ENCODE measurements at places on chromosomes 11 and 22.

DNA sequence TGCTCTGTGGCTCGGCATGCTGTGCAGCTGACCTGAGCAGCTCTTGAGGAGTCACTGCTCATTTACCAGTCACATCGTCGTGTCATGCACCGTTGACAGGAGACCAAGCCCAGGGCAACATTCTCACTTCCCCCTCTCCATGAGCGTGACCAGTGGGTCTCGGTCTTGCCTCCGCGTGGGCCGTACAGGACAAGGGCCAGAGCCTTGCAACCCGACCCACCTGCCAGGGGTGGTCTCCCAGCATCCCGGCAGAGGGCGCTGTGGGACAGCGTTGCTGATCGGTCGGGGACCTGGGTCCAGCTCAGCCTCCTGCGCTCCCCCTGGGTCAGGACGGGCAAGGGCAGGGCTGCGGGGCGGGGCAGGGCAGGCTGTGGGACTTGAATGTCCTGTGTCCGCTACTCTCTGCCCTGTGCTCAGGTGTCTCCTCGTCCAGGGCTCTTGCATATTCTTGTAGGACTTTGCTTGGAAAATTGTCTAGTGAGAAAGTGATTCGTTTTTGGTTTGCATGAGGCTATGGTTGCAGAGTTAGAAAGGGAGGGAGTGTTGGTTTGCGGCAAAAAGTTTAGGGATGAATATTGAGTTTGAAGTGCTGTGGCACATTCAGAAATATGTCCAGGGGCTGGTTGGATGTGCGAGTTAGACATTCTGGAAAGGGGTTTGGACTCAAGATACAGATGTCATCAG is 16.2 kb downstream of the EIF4G2 start:
- DNase-seq: no peak

GRCh38 chr11:78641541-78641940 is 66.9 kb upstream of the NARS2 start:
- no peak for DNase-seq

DNA sequence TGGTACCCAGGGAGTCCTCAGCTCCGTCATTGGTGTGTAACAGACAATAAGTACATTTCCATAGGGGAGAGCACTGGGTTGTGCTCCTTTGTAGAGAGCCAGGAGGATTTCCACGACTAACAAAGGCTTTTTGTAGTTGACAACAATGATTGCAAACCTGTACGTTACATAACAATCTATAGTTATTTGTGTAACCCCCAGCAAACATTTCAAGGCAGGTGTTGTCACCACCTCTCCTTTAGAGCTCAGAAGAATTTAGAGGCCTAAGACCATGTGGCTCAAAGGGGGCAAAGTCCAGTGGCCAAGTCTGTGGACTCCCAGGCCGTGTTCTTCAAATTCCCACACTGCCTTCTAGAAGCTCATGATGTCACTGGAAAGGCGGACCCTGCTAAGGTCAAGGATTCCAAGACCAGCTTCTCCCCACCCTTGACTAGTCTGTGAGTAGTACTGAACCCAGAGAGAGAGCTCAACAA is 15.8 kb downstream of the RPL27A start:
- DNase-seq: no peak

DNA sequence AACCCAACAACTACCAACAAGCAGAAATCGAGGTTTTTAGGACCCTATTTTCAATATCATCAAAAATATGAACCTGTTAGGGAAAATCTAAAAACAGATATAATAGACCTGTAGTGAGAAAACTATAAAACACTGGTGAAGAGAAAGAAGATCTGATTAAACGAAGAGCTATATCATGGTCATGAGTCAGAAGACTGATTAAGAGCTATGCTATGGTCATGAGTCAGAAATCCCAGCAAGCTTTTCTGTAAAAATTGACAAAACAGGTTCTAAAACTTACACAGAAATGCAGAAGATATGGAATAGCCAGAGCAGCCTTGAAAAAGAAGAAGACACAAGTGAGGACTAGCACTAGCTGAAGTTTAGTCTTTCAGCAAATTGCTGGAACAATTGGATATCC is 345.0 kb downstream of the TBC1D22A start:
- DNase-seq: peak; percentile 49

GRCh38 chr11:102552447-102553194 is 22.1 kb upstream of the MMP7 start:
- no peak for DNase-seq

GRCh38 chr11:9745411-9746211 is 81.7 kb downstream of the SWAP70 start:
- no peak for DNase-seq

GRCh38 chr11:27965559-27965958 is 142.4 kb downstream of the KIF18A start:
- no peak for DNase-seq

GRCh38 chr11:98710986-98711385 is 309.8 kb upstream of the CNTN5 start:
- no peak for DNase-seq

- peak; percentile 47 for DNase-seq
These were observed 126.0 kb downstream of the SYN3 start for GRCh38 chr22:32932176-32932575.

DNA sequence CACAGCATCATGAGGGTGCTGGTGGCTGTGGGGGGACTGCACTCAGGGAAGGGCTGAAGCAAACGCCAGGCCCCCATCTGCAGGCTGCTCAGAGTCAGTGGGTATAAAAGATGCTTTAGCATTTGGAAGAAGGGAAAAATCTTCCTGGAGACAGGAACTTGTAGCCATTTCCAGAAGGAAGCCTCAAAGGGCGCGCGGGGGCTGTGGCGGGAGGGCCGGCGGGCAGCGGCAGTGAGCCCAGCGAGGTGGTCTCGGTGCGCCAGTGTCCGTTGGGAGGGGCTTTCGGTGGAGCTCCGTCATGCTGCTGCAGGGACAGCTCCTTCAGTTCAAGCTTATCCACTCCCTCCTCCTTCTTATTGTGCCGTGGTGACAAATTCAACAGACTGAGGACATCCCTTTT is 63.0 kb upstream of the PITPNB start:
- DNase-seq: no peak

- DNase-seq: no peak
These were observed 2.1 kb downstream of the ZP1 start for GRCh38 chr11:60869451-60869825.

GRCh38 chr11:106683435-106683834 is 334.8 kb downstream of the GUCY1A2 start:
- no peak for DNase-seq

GRCh38 chr11:64519541-64519940 is 71.5 kb upstream of the SLC22A12 start:
- DNase-seq: no peak

DNA sequence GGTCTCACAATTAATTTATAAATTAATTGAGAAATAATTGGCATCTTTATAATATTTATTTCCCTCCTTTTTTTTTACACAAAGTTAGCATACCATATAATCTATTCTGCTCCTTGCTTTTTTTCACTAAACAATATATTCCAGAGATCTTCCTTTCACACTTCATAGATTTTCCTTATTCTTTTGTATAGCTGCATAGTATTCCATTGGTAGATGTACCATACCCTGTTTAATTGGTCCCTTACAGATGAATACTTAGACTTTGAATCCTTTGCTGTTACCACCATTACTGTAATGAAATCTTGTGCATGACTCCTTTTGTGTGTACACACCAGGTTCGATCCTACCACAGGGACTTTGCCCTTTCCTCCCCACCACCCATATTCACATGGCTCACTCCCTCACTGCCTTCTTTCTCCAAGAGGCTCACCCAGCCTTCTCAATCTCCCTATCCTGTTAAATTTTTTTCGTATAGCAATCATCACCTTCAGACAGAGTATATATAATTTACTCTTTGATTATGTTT is 48.9 kb downstream of the RBX1 start:
- DNase-seq: no peak

DNA sequence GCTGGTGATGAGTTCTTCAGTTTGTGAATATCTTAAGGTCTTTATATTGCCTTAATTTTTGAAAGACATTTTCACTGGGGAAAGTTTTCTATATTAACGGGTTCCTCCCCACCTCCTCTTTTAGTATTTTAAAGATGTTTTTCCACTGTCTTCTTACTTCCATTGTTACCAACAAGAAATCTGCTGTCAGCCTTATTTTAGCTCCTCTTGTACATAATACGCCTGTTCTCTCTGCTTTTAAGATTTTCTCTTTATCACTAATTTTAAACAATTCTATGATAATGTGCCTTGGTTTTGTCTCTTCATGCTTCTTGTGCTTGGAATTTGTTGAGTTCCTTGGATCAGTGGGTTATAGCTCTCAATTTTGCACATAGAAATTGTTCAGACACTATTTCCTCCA is 280.4 kb downstream of the DCDC1 start:
- no peak for DNase-seq

DNA sequence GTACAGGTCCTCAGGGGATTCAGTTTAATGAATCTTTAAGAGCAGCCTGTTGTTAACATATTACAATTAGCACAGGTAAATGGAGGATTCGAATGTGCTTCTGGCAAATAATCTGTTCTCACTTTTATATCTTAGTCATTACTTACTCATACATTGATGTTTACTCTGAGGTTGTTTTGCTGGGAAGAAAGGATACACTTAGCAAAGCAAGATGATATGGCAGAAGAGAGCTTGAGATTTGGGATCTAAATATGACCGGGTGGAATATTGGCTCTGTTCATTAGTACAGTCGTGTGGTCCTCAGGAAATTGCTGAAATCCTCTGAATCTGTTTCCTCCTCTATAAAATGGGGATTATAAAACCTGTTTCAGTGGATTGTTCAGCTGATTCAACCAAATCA is 59.7 kb downstream of the SPON1 start:
- no peak for DNase-seq

- no peak for DNase-seq
These were observed 20.9 kb downstream of the TMPRSS13 start for GRCh38 chr11:117908109-117908895.

GRCh38 chr11:81373986-81374385 is 1359.7 kb downstream of the FAM181B start:
- DNase-seq: no peak

GRCh38 chr11:73152861-73153483 is 10.9 kb upstream of the FCHSD2 start:
- no peak for DNase-seq

- DNase-seq: no peak
These were observed 15.8 kb downstream of the SCUBE2 start for GRCh38 chr11:9075556-9075955.

Measured in fibroblast of skin of left biceps (primary cell).